A549 treated with dexamethasone at 1 μM for 4 hours (cell line): ENCODE measurements at places on chromosomes 7 and 10. TPM values are rescaled to one million over a fixed set of nuclear protein-coding genes. Genes with fewer than 3 reads are reported as not detected.

Gene SFTPA2
- total RNA-seq = not detected in 5 replicates

Gene GPNMB
- total RNA-seq = 2.8 to 4.6 TPM (median 3.4 TPM) in 5 replicates

Gene SLC26A3
- total RNA-seq = 0.07 TPM in 1 of 5 replicates, not detected in the others

Gene SPDYE2
- not detected in 5 replicates for total RNA-seq

Gene SNCG
- total RNA-seq = 9.6 to 14.3 TPM (median 13.3 TPM) in 5 replicates

Gene GCK
- not detected in 5 replicates for total RNA-seq

Gene PCLO
- 0.90 to 1.3 TPM (median 1.1 TPM) in 5 replicates for total RNA-seq

Gene CUEDC2
- total RNA-seq = 57.5 to 64.7 TPM (median 60.7 TPM) in 5 replicates

Gene FFAR4
- total RNA-seq = 0.06 to 0.13 TPM (median 0.09 TPM) in 5 replicates
